Activated naive CD4-positive, alpha-beta T cell treated with anti-CD3 and anti-CD28 coated beads for 36 hours (primary cell): ENCODE measurements at places on chromosomes 12 and 14. TPM values are rescaled to one million over a fixed set of nuclear protein-coding genes. Genes with fewer than 3 reads are reported as not detected.

DNA sequence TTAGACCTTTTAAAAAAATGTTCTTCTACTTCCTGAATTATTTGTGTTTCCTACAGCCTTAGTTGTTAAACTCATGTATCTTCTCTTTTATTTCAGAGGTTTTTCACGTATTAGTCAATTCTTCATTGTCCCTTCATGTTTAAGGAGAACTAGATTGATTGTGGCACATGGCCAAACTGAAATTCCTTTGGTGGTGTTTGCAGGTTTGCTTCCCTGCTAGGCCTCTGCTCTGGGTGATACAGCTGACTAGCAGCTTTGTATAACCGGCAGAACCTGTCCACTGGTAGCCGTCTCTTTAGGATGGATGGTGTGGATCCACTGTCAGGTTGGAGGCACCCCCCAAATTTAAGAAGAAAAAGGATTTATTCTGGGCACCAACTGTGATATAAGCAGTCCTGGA is 262.1 kb downstream of the FBXL14 start:
- H3K4me3 ChIP-seq: no peak overlapping the region
- no peaks in the 10 kb centered on the region for H3K4me1 ChIP-seq
- no peak for DNase-seq
- H3K27ac ChIP-seq: no peak overlapping the region

DNA sequence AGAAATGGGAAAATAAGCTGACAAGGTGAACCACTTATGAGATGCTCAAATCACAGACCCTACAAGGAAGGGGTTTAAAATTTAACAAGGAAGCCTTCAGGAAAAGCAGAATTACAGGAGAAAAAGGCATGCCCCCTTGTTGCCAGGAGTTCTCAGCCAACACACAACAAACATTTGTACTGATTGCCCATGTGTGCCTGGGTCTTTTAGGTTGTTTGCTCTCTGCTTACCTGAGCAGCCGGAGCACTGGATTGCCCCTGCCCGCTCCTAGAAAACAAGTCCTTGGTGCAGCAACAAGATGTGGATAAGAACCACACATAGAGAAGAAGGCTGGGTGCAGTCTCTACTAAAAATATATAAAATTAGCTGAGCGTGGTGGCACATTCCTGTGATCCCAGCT is 3.4 kb downstream of the DRAM1 start:
- H3K4me1 ChIP-seq: peaks cover 12% of the 10 kb centered on the region
- H3K4me3 ChIP-seq: no peak overlapping the region
- DNase-seq: no peak
- peaks cover 3% of the 10 kb centered on the region for H3K27me3 ChIP-seq
- no peaks in the 10 kb centered on the region for H3K36me3 ChIP-seq

DNA sequence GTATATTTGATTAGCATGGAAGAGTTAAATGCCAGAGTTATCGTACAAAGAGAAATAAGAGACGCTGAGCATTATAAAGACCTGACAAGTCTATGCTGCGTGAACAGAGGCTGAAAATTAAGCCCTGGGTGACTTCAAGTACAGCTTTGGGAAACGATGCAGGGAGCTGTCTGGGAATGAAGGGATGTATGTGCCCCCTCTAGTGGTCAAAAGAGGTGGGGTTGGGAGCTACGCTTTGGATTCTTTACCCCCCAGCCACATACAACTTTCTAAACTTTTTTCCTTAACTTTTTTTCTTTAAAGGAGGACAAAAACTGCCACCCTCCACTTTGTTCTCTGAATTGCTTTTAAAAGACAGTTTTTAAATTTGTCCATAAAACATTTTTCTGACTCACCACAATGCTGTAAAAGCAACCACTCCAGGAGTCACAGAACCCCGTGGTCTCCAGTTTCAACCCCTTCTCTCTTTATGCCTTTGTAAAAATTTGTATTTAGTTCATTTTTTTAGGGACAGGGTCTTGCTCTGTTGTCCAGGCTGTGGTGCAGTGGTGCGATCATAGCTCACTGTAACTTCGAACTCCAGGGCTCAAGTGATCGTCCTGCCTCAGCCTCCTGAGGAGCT is 59.4 kb downstream of the ZNF664 start:
- peaks cover 2% of the 10 kb centered on the region for H3K27me3 ChIP-seq
- peak; percentile 55 for DNase-seq
- H3K4me1 ChIP-seq: no peaks in the 10 kb centered on the region
- no peak overlapping the region for H3K4me3 ChIP-seq
- no peaks in the 10 kb centered on the region for H3K36me3 ChIP-seq

DNA sequence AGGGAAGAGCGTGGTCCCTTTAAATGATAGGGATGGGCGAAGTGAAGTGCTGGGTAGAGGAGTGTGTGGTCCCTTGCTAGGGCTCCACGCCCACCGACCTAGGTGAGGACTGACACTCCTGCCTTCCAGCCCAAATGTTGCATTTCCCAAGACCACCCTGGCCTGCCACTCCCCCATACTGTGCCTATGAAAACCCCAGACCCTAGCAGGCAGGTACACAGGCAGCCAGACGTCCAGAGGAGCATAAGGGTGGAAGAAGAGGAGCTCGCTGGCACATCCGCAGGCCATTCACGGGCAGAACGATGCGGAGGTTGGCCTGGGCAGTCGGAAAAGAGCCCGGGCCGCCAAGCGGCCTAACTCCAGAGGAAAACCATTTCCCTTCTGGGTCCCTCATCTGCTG is 817 bp upstream of the IPO8 start:
- H3K4me1 ChIP-seq: peaks cover 32% of the 10 kb centered on the region
- DNase-seq: no peak
- H3K27me3 ChIP-seq: peaks cover 2% of the 10 kb centered on the region
- H3K27ac ChIP-seq: peak overlapping the region; percentile 92
- H3K36me3 ChIP-seq: peaks cover 3% of the 10 kb centered on the region

GRCh38 chr12:1277905-1278304 is 286.9 kb downstream of the ERC1 start:
- no peak overlapping the region for H3K4me3 ChIP-seq
- H3K36me3 ChIP-seq: peaks cover 3% of the 10 kb centered on the region
- H3K4me1 ChIP-seq: peaks cover 9% of the 10 kb centered on the region
- H3K27me3 ChIP-seq: no peaks in the 10 kb centered on the region
- peak; percentile 23 for DNase-seq

- DNase-seq: no peak
- H3K4me1 ChIP-seq: no peaks in the 10 kb centered on the region
- no peaks in the 10 kb centered on the region for H3K27me3 ChIP-seq
- H3K27ac ChIP-seq: no peak overlapping the region
- no peak overlapping the region for H3K4me3 ChIP-seq
- H3K36me3 ChIP-seq: no peaks in the 10 kb centered on the region
Observed at GRCh38 chr12:38919191-38919590, 13.8 kb upstream of the CPNE8 start.

- H3K27ac ChIP-seq: no peak overlapping the region
- no peaks in the 10 kb centered on the region for H3K27me3 ChIP-seq
- no peak overlapping the region for H3K4me3 ChIP-seq
- DNase-seq: no peak
Observed at GRCh38 chr14:76968621-76969063, 59.9 kb downstream of the IRF2BPL start.

DNA sequence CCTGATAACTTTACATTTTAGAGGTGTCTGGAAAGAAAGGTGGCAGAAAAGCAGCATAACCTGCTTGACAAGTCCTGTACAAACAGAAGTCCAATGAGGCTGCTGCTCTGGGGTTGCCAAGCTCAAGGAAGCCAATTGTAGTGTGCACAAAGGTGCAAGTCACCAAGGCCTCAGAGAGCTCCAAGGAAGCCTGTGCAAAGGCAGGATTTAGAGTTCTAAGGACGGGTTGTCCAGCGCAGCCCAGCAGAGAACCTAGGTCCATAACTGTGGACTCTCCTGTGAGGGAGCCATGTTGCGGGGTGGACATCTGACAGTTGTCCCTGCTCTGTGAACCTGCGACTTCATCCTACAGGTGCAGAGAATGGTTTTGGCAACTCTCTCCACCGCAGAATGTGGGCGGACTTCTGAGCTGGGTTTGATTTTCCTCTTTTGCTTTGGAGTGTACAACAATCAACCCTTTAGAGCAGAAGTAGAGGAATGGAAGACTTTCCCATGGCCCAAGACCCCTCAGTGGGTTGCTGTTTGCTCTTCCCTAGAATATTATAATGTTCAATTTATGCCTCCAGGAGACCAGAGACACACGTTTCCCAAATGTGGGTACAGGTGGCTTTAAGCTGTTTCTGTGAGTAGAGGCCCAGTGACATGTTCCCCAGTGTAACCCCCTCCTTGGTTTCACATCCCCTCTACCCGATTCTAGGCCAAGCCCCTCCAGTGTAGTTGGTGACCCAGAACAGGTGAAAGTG is 81.0 kb downstream of the ETV6 start:
- H3K27me3 ChIP-seq: no peaks in the 10 kb centered on the region
- H3K36me3 ChIP-seq: peaks cover 21% of the 10 kb centered on the region
- DNase-seq: peak; percentile 27
- peak overlapping the region; percentile 85 for H3K27ac ChIP-seq

DNA sequence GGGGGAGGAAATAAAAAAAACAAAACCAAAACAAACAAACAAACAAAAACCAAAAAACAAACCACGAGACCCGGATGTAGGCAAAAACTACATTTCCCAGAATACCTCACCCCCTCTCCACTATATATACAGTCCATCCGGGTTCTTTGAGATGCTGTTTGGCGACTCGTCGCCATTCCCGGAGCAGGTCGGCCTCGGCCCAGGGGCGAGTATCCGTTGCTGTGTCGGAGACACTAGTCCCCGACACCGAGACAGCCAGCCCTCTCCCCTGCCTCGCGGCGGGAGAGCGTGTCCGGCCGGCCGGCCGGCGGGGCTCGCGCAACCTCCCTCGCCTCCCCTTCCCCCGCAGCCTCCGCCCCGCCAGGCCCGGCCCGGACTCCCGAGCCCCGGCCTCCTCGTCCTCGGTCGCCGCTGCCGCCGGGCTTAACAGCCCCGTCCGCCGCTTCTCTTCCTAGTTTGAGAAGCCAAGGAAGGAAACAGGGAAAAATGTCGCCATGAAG is at the start of gene RNF10:
RNF10 (plus strand) TSS at position 154 of the 500 bp plus-strand sequence. CDS start 456 bp downstream, outside the sequence.
- peak within 1 kb of the TSS; percentile 92 for H3K4me3 ChIP-seq
- peak within 1 kb of the TSS; percentile 94 for H3K27ac ChIP-seq
- peaks cover 21% of the 10 kb centered on the region for H3K36me3 ChIP-seq

- H3K4me3 ChIP-seq: no peak overlapping the region
- DNase-seq: no peak
- H3K36me3 ChIP-seq: peaks cover 11% of the 10 kb centered on the region
- H3K27me3 ChIP-seq: no peaks in the 10 kb centered on the region
- H3K4me1 ChIP-seq: no peaks in the 10 kb centered on the region
Observed at GRCh38 chr12:1453810-1454209, 140.6 kb downstream of the FBXL14 start.

OR6C4 gene
- not detected for total RNA-seq

DEGS2 gene
- total RNA-seq: 0.52 TPM

KLRD1 gene
- not detected for total RNA-seq

AMN gene
- 0.37 TPM for total RNA-seq

CD163 gene
- total RNA-seq: not detected

TSPAN11 gene
- total RNA-seq: not detected

LRRC10 gene
- total RNA-seq: not detected
